ENCODE measurements at places on chromosomes 5 and 9. TPM values are rescaled to one million over a fixed set of nuclear protein-coding genes. Genes with fewer than 3 reads are reported as not detected.

DNA sequence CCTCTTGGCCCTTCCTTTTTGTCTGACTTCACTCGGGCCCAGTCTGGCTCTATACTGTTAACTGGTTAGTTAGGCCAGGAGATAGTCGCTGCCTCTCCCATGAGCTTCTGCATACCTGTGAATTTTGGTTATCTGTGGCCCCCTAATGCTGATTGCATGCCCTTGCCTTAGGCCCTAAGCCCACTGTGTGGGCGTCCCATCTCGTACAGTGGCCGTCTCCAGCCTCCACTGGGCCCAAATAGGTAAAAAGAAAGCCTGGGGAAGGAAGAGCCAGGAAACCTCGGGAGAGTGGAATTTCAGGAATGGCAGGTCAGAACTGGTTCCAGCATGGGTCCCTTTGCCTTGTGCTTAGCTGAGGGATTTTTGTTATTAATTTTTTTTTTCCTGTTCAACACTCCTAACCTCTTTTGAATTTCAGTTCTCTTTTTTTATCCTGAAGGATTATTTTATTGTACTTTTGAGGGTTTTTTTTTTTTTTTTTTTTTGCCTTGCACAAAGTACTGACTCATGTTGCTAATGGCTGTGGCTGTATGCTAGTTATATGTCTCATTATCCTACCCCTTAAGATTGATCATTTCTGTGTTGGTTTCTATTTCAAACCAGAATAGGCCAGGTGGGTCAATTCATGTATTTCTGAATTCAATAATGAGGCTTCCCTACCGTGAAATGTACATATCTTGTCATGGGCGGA, 3.4 kb downstream of the PRRC2B start:
- H3K36me3 ChIP-seq, result peaks cover 17% of the 10 kb centered on the region
- peak overlapping the region; percentile 78 for H3K27ac ChIP-seq
- peaks cover 57% of the 10 kb centered on the region for H3K4me1 ChIP-seq
- H3K4me3 ChIP-seq, result peak overlapping the region; percentile 94
- DNase-seq, result no peak
- no peaks in the 10 kb centered on the region for H3K27me3 ChIP-seq

- no peak for DNase-seq
- no peak overlapping the region for H3K4me3 ChIP-seq
- H3K27me3 ChIP-seq, result no peaks in the 10 kb centered on the region
- no peak overlapping the region for H3K27ac ChIP-seq
- no peaks in the 10 kb centered on the region for H3K36me3 ChIP-seq
Measured at GRCh38 chr5:126587551-126588390, 7.2 kb downstream of the ALDH7A1 start.

GRCh38 chr9:6877671-6878161, 119.9 kb downstream of the KDM4C start:
- H3K4me3 ChIP-seq, result no peak overlapping the region
- H3K36me3 ChIP-seq, result peaks cover 26% of the 10 kb centered on the region
- no peaks in the 10 kb centered on the region for H3K27me3 ChIP-seq
- no peak overlapping the region for H3K27ac ChIP-seq
- H3K4me1 ChIP-seq, result peaks cover 18% of the 10 kb centered on the region

GRCh38 chr5:115354246-115354645, 57.8 kb upstream of the CCDC112 start:
- peaks cover 18% of the 10 kb centered on the region for H3K27me3 ChIP-seq
- DNase-seq, result no peak
- no peak overlapping the region for H3K27ac ChIP-seq
- H3K4me1 ChIP-seq, result no peaks in the 10 kb centered on the region
- no peaks in the 10 kb centered on the region for H3K36me3 ChIP-seq
- H3K4me3 ChIP-seq, result no peak overlapping the region

DNA sequence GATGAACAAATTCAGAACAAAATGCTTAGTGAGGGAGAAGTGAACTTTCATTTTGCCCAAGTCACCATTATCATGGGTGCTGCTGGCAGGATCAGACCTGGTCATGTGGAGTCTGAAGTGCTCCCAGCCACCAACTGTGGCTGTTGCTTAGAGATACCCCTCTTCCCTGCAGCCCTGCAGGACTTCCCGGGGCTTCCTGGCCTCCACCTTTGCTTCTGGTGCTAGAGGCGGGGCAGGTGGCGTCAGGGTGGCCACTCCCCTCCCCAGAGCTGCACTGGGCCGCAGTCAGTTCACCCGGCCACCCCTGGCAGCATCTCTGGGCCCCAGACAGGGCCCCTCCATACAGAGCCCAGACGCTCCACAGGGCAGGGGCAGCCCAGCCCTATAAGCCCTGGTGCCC, 30.0 kb upstream of the SLC12A7 start:
- H3K27me3 ChIP-seq, result no peaks in the 10 kb centered on the region
- no peaks in the 10 kb centered on the region for H3K36me3 ChIP-seq
- peaks cover 4% of the 10 kb centered on the region for H3K4me1 ChIP-seq
- H3K27ac ChIP-seq, result no peak overlapping the region

- H3K27me3 ChIP-seq, result no peaks in the 10 kb centered on the region
- peaks cover 2% of the 10 kb centered on the region for H3K4me1 ChIP-seq
- H3K4me3 ChIP-seq, result no peak overlapping the region
- no peak for DNase-seq
Measured at GRCh38 chr9:92353051-92353450, 27.3 kb downstream of the CENPP start.

- no peak overlapping the region for H3K4me3 ChIP-seq
- H3K36me3 ChIP-seq, result no peaks in the 10 kb centered on the region
- peaks cover 10% of the 10 kb centered on the region for H3K4me1 ChIP-seq
- no peak for DNase-seq
Measured at GRCh38 chr5:175747539-175748060, 89.7 kb downstream of the HRH2 start.

DNA sequence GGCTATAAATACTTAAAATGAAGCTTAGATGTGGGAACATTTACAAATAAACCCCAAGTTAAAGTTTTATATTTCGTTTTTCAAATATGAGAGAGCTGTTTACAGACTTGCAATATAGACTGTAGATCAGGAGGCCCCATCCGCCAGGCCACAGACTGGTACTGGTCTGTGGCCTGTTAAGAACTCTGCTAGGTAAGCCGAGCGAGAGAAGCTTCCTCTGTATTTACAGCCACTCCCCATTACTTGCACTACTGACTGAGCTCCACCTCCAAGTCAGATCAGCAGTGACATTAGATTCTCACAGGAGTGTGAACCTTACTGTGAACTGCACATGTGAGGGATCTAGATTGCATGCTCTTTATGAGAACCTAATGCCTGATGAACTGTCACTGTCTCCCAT, 561.4 kb upstream of the FAM174A start:
- H3K4me1 ChIP-seq, result no peaks in the 10 kb centered on the region
- no peak overlapping the region for H3K4me3 ChIP-seq
- no peaks in the 10 kb centered on the region for H3K27me3 ChIP-seq
- no peaks in the 10 kb centered on the region for H3K36me3 ChIP-seq

DNA sequence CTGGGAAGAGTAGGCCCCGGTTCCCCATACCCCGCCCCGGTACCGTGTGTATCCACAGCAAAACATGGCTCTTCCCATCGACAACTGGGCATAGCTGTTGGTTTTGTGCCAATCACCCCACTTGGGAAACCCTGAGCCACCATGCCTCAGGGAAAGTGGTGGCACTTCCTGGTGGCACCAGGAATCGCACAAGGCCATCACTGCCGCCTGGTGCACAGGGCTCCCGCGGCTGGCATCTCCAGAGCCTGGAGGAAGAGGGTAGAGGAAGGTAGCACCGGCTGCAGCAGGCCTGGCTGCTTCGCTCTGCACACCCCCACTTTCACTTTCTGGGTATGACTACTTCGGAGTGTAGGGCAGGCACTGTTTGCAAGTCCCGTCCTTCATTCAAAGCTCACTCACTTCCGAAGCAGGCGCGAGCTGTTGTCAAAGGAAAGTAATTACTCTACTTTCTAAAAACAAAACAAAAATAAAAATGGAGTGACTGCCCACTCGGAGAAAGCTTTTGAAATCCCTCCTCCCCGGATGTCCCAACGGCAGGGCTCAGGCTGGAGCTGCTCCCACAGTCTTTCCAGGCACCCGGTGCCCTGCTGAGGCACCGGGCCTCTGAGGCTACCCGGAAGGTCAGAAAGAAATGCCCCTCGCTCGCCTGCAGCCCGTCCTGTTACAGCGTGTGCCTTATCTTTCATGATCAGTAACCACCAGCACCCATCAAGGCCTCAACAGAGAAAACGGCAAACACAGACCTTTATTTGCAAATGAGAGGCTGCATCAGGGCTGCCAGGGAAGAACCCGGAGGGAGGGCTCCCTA, 2.0 kb downstream of the BRD3 start:
- H3K27ac ChIP-seq, result peak overlapping the region; percentile 97
- no peaks in the 10 kb centered on the region for H3K36me3 ChIP-seq
- peaks cover 15% of the 10 kb centered on the region for H3K27me3 ChIP-seq
- peak; percentile 62 for DNase-seq
- H3K4me1 ChIP-seq, result peaks cover 19% of the 10 kb centered on the region

- DNase-seq, result no peak
- H3K27me3 ChIP-seq, result no peaks in the 10 kb centered on the region
- H3K4me3 ChIP-seq, result no peak overlapping the region
- peaks cover 2% of the 10 kb centered on the region for H3K36me3 ChIP-seq
- H3K27ac ChIP-seq, result no peak overlapping the region
Measured at GRCh38 chr5:151491062-151491461, 43.7 kb downstream of the SLC36A1 start.

DNA sequence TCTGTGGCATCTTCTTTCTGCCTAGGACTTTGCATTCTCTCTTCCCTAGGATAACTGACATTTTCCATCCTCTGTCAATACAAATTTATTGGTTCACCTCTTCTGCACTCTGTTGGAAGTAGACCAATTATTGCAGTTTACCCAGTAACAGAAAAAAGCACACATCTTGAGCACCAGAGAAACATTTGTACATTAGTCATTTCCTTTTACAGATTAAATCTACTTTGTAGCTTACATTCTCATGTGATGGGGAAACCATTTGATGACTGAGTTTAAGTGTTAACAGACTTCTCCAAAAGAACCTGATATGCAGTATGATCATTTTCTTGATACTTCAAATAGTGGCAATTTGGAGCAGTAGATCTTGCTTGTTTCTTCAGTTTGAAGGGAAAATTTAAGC, 1098.8 kb downstream of the DTWD2 start:
- H3K4me1 ChIP-seq, result peaks cover 5% of the 10 kb centered on the region
- no peaks in the 10 kb centered on the region for H3K36me3 ChIP-seq
- H3K27ac ChIP-seq, result no peak overlapping the region
- peak overlapping the region; percentile 10 for H3K4me3 ChIP-seq

DNA sequence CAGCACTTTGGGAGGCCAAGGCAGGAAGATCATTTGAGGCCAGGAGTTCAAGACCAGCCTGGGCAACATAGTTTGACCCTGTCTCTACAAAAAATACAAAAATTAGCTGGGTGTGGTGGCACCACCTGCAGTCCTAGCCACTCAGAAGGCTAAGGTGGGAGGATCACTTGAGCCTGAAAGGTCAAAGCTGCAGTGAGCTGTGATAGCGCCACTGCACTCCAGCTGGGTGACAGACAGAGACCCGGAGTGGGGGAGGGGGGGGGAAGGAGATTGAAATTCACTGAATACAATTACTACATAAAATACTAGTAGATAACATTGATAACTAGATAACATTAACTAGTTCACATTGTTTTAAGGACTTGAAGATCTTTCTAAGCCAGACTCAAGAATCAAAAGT, 345.6 kb downstream of the BNC2 start:
- DNase-seq, result no peak
- H3K4me1 ChIP-seq, result no peaks in the 10 kb centered on the region
- H3K27me3 ChIP-seq, result peaks cover 10% of the 10 kb centered on the region

GRCh38 chr5:116225281-116225922, 140.6 kb downstream of the COMMD10 start:
- H3K27ac ChIP-seq, result peak overlapping the region; percentile 8
- no peak overlapping the region for H3K4me3 ChIP-seq
- no peaks in the 10 kb centered on the region for H3K27me3 ChIP-seq

GRCh38 chr5:173316339-173317020, 11.7 kb downstream of the STC2 start:
- H3K27ac ChIP-seq, result no peak overlapping the region
- no peak for DNase-seq
- H3K4me3 ChIP-seq, result no peak overlapping the region
- H3K4me1 ChIP-seq, result peaks cover 4% of the 10 kb centered on the region
- H3K36me3 ChIP-seq, result peaks cover 34% of the 10 kb centered on the region

DNA sequence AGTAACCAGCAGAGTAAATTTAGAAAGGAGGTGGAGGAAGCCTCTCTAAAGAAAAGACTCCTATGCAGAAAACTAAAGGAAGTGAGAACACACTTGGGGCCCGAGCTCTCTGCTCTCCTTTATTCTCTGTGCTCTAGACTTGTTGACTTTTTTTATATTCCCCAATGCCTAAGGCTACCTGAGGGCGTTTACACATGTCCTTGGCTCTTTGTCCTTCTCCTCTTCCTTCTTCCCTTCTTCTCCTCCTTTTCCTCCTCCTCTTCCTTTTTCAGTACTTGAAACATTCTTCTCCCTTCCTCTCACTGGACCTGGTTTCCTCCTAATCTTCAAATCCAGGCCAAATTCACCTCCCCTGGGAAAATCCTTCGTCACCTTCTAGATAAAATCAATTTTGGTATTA, 256.4 kb upstream of the TRPC7 start:
- no peaks in the 10 kb centered on the region for H3K36me3 ChIP-seq
- H3K4me3 ChIP-seq, result no peak overlapping the region
- H3K4me1 ChIP-seq, result no peaks in the 10 kb centered on the region
- H3K27ac ChIP-seq, result no peak overlapping the region

- no peak for DNase-seq
- no peaks in the 10 kb centered on the region for H3K36me3 ChIP-seq
- H3K4me3 ChIP-seq, result no peak overlapping the region
- no peaks in the 10 kb centered on the region for H3K4me1 ChIP-seq
- H3K27ac ChIP-seq, result no peak overlapping the region
Measured at GRCh38 chr5:104909803-104910202, 1347.2 kb upstream of the NUDT12 start.

DNA sequence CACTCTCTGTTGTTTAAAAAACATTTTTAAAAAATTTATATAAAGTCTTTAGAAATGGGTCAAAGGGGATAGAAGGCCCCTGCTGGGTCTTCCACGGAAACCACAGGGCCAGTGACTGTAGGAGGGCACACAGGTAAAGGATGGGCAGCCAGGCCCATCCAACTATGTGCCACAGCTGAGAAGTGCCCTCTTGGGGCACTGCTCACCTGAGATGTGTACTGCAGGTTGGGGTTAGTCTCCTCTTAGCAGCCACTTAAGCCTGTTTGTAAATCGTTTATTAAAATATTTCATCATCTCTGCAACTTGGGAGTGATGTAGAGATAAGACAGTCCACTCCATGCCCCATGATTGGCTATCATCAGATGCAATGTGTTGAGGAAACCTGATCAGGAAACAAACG, 222.4 kb downstream of the DIRAS2 start:
- no peaks in the 10 kb centered on the region for H3K36me3 ChIP-seq
- DNase-seq, result no peak
- no peak overlapping the region for H3K4me3 ChIP-seq
- no peak overlapping the region for H3K27ac ChIP-seq

GRCh38 chr9:137812356-137813023, 65.1 kb upstream of the CACNA1B start:
- H3K27ac ChIP-seq, result no peak overlapping the region
- peak; percentile 16 for DNase-seq
- no peaks in the 10 kb centered on the region for H3K27me3 ChIP-seq
- peaks cover 8% of the 10 kb centered on the region for H3K4me1 ChIP-seq
- no peak overlapping the region for H3K4me3 ChIP-seq

- peaks cover 13% of the 10 kb centered on the region for H3K4me1 ChIP-seq
- H3K4me3 ChIP-seq, result no peak overlapping the region
- no peaks in the 10 kb centered on the region for H3K36me3 ChIP-seq
- H3K27me3 ChIP-seq, result no peaks in the 10 kb centered on the region
- H3K27ac ChIP-seq, result no peak overlapping the region
Measured at GRCh38 chr5:56512313-56512996, 279.3 kb upstream of the ANKRD55 start.

The SPATA31D4 gene
- total RNA-seq, result not detected

The DAB2IP gene
- 0.20 TPM for total RNA-seq

The TMOD1 gene
- 0.79 TPM for total RNA-seq

The ETF1 gene
- 68.1 TPM for total RNA-seq

The CD74 gene
- 350 TPM for total RNA-seq

All from activated naive CD8-positive, alpha-beta T cell treated with anti-CD3 and anti-CD28 coated beads, Interleukin-2, amount 10 ng/mL, durations not matched to agents 7 days and 5 days (primary cell).